Thyroid gland (tissue), 4 donors: ENCODE measurements at places on chromosomes 12 and 14. TPM values are rescaled to one million over a fixed set of nuclear protein-coding genes. Genes with fewer than 3 reads are reported as not detected.

The GMPR2 gene
- total RNA-seq, result 140 TPM

The CDCA3 gene
- total RNA-seq, result 0.81 TPM

GRCh38 chr12:92400006-92400405 lies 254.4 kb upstream of the BTG1 start:
- DNase-seq, result no peak

DNA sequence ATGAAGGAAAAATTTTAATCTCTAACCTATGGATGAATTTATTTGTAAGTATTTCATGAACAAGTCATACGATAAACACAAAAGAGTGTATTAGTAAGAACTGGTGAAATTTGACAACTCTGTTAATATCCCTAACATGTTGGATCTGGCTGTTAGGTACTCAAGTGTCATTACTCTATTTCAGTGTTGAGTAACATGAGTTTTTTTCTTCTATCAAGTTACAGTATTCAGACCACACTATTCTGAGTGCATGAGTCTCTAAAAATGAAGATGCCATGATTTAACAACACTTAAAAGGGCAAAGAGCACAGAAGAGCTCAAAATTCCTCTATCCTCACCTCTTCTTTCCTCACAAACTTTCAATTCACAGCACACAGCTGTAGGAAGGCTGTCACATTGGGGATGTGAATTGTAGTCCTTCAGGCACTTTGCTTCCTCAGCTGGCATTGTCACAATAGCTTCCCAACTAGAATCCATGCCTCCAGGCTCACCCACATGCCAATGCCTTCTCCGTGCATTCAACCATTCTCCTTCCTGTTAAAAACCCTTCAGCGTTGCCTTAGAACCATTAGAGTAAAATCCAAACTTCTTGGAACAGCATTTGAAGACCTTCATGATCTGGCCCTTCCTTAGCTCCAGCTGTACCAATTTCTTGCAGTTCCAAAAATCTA lies 73.7 kb upstream of the DBX2 start:
- DNase-seq, result no peak

GRCh38 chr12:69966839-69967238 lies 141.8 kb downstream of the MYRFL start:
- no peak for DNase-seq
